ENCODE measurements at places on chromosomes 11 and 22.

DNA sequence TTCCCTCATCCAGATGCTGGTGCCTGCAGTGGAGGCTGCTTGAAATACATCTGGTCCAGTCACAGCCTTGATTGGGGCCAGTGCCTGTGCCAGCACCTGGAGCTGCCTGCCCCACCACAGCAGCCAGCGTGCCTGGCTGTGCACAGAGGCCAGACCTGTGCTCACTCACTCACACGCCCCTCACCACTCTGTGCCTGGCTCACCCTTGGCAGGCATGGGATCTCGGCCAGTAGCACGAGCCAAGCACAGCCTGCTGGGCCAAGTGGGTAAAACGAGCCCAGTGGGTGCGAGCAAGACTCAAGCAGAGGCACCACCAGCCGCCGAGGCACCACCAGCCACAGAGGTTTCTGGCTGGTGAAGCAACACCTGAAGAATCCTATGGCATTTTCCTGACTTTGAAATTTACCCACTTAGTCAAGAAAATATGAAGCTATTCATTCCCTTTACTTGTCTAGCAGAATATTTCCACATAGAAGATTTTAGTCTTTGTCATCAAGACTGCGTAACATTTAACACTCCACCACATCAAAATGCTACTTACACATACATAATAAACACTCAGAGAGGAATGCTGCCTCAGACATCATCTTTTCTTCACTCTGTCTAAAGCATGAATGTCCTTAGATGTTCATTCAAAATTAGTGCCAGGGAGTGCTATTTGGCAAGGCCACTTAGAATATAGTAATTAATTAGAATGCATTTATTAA, 424.3 kb upstream of the FAT3 start:
- DNase-seq: no peak

- no peak for DNase-seq
Measured at GRCh38 chr11:7585816-7586215, 72.0 kb downstream of the PPFIBP2 start.

GRCh38 chr11:116842909-116843308, 5.5 kb upstream of the APOA1 start:
- no peak for DNase-seq

- no peak for DNase-seq
Measured at GRCh38 chr22:38417252-38418060, 37.5 kb downstream of the KCNJ4 start.

DNA sequence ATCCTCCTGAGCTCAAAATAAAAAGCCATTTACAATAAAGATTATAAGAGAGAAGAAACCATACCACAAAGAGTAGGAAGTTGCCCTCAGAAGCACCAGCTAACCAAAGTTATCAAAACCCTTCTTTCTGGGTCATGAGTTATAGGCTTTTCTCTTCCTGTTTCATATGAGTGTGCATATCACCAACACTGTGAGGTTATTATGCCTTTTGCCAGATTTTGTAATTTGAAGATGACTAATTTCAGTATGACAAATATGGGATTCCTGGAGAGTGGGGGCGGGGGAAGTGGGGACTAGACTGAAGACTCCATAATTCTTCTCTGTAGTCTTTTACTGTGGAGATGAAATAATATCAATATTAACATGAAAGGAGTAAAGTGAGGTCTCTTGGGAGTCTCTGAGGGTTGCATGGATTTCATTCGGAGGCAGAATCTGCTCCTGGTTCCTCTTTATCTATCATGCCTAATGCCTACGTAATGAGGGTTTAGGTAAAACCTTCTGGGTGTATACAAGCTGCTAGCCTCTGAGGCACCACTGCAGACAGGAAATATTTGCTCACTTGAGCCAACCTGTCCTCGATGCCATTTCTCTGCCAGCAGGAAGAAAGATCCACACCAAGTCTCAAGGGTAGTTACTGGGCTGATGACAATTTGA, 2.1 kb downstream of the LPXN start:
- DNase-seq: peak; percentile 78

DNA sequence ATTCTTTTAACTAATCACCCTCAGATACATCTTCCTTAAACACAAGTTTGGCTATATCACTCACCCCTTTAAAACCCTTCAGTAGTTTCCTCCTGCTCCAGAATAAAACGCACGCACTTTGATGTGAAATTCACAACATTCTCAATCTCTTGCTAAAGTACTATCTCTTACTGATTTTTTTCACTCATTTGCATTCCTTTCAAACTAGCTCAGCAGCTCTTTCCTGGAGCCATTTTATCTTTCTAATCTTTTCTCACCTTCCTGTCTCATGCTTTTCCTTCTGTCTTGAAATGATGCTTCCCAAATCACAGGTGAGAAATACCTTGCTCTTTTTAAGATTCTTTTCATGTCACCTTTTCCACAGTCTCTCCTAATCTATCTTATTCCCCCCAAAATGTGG, 1074.4 kb downstream of the DLG2 start:
- DNase-seq: peak; percentile 24

- DNase-seq: no peak
Measured at GRCh38 chr11:9820260-9820659, 156.4 kb downstream of the SWAP70 start.

GRCh38 chr11:110764485-110764884, 52.2 kb upstream of the ARHGAP20 start:
- DNase-seq: no peak

DNA sequence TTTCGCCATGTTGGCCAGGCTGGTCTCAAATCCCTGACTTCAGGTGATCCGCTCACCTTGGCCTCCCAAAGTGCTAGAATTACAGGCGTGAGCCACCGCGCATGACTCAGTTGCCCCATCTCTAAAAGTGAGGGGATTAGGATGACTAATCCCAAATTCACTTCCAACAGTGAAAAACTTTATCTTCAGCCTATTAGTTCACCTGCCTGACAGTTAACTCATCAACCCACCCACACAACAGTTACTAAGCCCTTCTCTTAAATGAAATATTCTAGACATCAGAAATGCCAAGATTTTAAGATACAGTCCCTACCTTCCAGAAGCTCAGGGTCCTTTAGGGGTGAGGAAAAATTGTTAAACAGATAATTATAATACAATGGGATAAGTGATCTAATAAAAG, 2.0 kb upstream of the ANKRD42 start:
- DNase-seq: no peak

GRCh38 chr11:119318240-119319135, 1.6 kb upstream of the MCAM start:
- peak; percentile 81 for DNase-seq

DNA sequence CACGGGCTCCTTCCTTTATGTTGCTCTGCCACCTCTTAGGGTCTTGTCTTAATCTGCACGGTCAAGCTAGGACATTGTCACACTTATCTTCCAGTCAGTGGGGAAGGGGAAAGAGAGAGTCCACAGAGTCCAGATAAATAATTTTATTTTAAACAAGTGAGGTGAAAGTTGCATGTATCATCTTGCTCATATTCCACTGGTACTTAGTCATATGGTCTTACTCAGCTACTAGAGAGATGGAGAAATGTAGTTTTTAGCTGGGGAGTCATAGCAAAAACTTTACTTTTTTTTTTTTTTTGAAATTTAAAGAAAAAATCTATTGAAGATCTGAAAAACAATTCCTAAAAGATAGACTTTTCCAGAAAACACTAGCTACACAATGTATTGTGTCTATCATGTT, 29.0 kb downstream of the PDE3B start:
- peak; percentile 48 for DNase-seq

GRCh38 chr11:10273738-10274137, 20.3 kb downstream of the SBF2 start:
- DNase-seq: no peak

DNA sequence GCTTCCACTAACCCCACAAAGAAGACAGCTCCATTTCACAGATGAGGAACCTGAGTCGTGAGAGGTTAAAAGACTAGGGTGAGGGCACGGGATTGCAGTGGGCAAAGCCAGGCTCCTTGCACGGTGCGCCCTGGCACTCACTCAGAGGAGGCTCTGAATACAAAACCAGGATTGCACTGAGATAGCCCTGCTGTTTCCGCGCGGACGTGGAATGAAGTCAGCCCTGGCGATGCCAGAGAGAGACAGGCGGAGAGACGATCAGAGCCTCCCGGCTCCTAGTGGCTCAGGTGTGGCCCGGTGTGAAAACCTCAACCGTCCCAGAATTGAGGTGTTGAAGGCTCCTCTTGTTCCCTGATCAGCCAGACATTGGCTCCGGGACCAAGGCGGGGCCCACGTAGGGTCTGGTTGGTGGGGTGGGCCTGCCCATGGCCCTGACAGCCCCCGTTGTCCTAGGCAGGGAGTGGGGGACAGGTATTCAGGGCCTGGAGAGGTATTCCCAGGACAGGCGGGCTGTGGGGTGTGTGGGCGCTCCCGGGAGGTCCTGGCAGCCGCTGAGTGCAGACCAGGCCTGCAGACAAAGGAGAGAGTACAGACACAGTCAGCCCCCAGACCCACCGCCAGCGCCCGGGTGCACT, 43.1 kb upstream of the LINC01488 start:
- no peak for DNase-seq

- DNase-seq: no peak
Measured at GRCh38 chr11:100753571-100753970, 66.5 kb downstream of the ARHGAP42 start.

GRCh38 chr11:120383518-120384155, 47.4 kb downstream of the ARHGEF12 start:
- no peak for DNase-seq

DNA sequence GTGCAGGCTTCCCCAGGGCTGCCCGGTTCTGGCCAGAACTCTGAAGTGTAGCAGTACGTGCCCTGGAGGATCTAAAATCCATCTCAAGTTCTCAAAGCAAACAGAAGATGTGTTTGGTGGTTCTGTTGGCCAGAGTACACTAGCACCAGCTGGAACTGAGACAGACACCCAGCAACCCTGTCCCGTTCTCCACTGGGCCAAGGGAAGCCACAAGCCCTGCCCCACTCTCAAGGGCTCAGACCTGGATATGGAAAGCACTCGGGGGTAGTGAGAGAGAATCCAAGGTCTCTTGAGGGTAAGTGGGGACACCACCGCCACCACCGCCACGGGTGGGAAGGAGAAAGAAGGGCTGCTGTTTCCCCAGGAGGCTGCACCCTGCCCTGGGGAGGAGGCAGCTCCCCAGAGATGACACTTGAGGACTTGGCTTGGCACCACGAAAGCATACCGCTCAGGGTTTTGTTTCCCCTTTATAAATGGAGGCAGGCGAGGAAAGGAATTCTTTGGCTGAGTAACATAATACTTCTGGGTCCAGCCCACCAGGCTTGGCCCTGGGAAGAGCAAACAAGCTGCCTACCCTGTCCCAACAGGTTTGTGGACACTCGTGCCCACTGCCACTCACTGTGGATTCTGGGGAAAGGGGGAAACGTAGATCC, 56.1 kb upstream of the POU2AF1 start:
- no peak for DNase-seq
